Placental pericyte (primary cell): ENCODE measurements at places on chromosomes 13 and 19. TPM values are rescaled to one million over a fixed set of nuclear protein-coding genes. Genes with fewer than 3 reads are reported as not detected.

The TNFSF9 gene
- total RNA-seq, result 0.29 TPM in 1 of 2 replicates, not detected in the other

The PRMT1 gene
- total RNA-seq, result 350 and 388 TPM in 2 replicates

The POU2F2 gene
- total RNA-seq, result 11.6 and 17.3 TPM in 2 replicates

The ZNF30 gene
- 1.3 and 3.7 TPM in 2 replicates for total RNA-seq

The HPN gene
- total RNA-seq, result 0.44 TPM in 1 of 2 replicates, not detected in the other

The DDX39A gene
- 58.6 and 141 TPM in 2 replicates for total RNA-seq

The ZNF626 gene
- total RNA-seq, result 11.6 and 15.5 TPM in 2 replicates

The CLC gene
- not detected in 2 replicates for total RNA-seq

The SIGLECL1 gene
- total RNA-seq, result not detected in 2 replicates

The SLC25A41 gene
- total RNA-seq, result under 0.01 TPM in 1 of 2 replicates, not detected in the other

The WDR88 gene
- not detected in 2 replicates for total RNA-seq

The PPP1R15A gene
- 66.1 and 221 TPM in 2 replicates for total RNA-seq

The WDFY2 gene
- total RNA-seq, result 9.2 and 13.9 TPM in 2 replicates

The ZIC2 gene
- total RNA-seq, result not detected in 2 replicates

The NFKBIB gene
- 18.9 and 25.2 TPM in 2 replicates for total RNA-seq

The PROZ gene
- not detected in 2 replicates for total RNA-seq

The SSC5D gene
- 3.1 and 24.2 TPM in 2 replicates for total RNA-seq

The SYNE4 gene
- 0.14 TPM in 1 of 2 replicates, not detected in the other for total RNA-seq

The USPL1 gene
- total RNA-seq, result 31.1 and 36.3 TPM in 2 replicates

The ZNF333 gene
- total RNA-seq, result 11.5 and 25.4 TPM in 2 replicates

The MBD3L3 gene
- not detected in 2 replicates for total RNA-seq

The OR7A5 gene
- total RNA-seq, result not detected in 2 replicates

The AP1M2 gene
- 0.22 and 1.0 TPM in 2 replicates for total RNA-seq

The SEMA6B gene
- total RNA-seq, result 0.43 and 1.3 TPM in 2 replicates

The GPR4 gene
- under 0.01 and 0.72 TPM in 2 replicates for total RNA-seq

The MLLT1 gene
- total RNA-seq, result 14.6 and 18.6 TPM in 2 replicates

The CGB1 gene
- not detected in 2 replicates for total RNA-seq

The IZUMO2 gene
- not detected in 2 replicates for total RNA-seq

The CEACAM4 gene
- total RNA-seq, result not detected in 2 replicates

The ZNF552 gene
- 6.6 and 7.2 TPM in 2 replicates for total RNA-seq

The BORCS8 gene
- total RNA-seq, result 16.6 and 22.6 TPM in 2 replicates

The HIF3A gene
- total RNA-seq, result 3.7 and 5.5 TPM in 2 replicates

The FAM32A gene
- 102 and 108 TPM in 2 replicates for total RNA-seq

The MYADM gene
- total RNA-seq, result 36.5 and 94.9 TPM in 2 replicates

The RYR1 gene
- under 0.01 TPM in 2 replicates for total RNA-seq

The PCDH20 gene
- 0.14 TPM in 1 of 2 replicates, not detected in the other for total RNA-seq

The RASIP1 gene
- 0.66 and 0.72 TPM in 2 replicates for total RNA-seq

The CALR3 gene
- total RNA-seq, result not detected in 2 replicates

The KIR3DL1 gene
- total RNA-seq, result not detected in 2 replicates

The KCNN1 gene
- not detected in 2 replicates for total RNA-seq

The CD22 gene
- 1.7 TPM in 1 of 2 replicates, not detected in the other for total RNA-seq
